ENCODE measurements at places on chromosomes 3 and 15.

- DNase-seq, result no peak
These were observed 113.8 kb downstream of the ANXA2 start for GRCh38 chr15:60283936-60284335.

- no peak for DNase-seq
These were observed 102.9 kb upstream of the LRRN1 start for GRCh38 chr3:3696345-3696744.

GRCh38 chr15:43086551-43086950 is 19.3 kb downstream of the UBR1 start:
- no peak for DNase-seq

- no peak for DNase-seq
These were observed 18.6 kb downstream of the MAP3K13 start for GRCh38 chr3:185381320-185382058.

DNA sequence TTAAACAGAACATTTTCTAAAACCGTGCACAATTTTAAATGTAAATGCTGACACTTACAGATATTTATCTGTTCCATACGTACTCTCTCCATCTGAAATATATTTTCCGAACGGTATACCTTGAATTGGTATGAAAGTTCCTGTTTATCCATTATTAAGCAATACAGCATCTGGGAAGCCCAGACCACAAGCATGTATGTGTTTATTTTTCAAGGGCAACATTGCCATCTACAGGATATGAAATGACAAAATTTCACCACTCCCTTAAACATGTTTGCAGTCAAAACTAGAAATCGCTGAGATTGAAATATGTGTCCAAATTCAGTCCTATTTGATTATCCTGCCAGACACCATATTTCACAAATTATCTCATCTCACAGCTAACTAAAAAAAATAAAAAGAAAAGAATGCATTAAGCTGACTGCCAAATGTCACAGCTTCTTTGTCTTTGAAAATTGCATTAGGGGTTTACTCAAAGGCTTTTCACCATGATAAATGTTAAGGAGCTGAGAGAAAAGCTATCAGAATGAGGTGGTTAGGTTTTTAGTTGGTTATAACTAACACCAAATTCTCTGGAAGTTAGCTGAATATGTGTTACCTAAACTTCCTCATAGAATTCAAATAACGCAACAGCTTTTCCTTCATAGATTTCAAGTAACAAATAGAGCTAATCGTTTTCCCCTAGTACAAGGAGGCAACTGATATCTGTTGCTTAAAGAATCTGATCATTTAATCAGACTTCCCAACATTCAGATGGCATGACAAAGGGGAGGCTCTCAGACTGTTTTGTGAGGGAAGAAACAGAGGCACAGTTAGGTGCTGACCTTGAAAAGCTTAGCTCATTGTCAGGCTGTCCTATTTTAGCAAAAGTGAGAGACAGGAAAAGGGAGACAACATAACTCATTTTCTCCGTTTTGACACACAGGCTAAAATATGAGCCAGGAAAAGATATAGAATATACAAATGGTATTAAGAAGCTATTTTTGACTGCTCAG is 533.1 kb downstream of the TBL1XR1 start:
- peak; percentile 14 for DNase-seq
